Right lobe of liver (tissue), 6 donors: ENCODE measurements at places on chromosomes 5 and 9. TPM values are rescaled to one million over a fixed set of nuclear protein-coding genes. Genes with fewer than 3 reads are reported as not detected.
A peak's percentile ranks its signal among the peaks of the same experiment; 100 is the strongest.

The PGM5 gene
- 3.5 TPM for total RNA-seq

GRCh38 chr9:93292288-93292615, 108.3 kb downstream of the WNK2 start:
- peak; percentile 40 for DNase-seq

DNA sequence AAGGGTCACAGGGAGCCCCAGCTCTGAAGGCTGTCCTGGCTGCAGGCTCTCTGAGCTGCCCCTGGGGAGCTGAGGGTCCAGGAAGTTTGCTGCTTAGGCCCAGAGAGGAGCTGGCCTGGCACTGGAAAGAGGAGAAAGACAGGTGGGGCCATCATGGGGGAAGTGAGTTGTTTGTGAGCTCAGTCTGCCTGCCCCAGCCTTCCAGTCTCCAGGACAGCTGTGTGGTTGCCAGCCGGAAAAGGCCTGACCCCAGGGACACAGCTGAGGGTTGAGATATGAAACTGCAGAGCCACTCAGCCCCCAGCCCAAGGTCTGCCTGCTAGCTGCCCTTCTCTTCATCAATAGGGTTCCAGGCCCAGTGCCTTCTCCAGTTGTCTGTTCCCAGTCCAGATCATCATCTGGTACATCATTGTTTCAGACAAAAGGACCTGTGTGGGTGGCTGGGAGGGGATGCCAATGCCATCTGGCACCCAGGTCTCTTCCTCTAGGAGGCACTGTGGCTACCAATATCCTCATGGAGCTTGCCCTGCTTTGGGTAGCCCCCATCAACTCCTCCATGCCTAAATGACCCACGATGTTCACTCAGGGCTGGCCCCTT, 4.3 kb upstream of the DDX41 start:
- DNase-seq, result no peak

- DNase-seq, result no peak
Observed at GRCh38 chr9:137387114-137387890, 35.7 kb downstream of the EXD3 start.

The NMUR2 gene
- total RNA-seq, result not detected

DNA sequence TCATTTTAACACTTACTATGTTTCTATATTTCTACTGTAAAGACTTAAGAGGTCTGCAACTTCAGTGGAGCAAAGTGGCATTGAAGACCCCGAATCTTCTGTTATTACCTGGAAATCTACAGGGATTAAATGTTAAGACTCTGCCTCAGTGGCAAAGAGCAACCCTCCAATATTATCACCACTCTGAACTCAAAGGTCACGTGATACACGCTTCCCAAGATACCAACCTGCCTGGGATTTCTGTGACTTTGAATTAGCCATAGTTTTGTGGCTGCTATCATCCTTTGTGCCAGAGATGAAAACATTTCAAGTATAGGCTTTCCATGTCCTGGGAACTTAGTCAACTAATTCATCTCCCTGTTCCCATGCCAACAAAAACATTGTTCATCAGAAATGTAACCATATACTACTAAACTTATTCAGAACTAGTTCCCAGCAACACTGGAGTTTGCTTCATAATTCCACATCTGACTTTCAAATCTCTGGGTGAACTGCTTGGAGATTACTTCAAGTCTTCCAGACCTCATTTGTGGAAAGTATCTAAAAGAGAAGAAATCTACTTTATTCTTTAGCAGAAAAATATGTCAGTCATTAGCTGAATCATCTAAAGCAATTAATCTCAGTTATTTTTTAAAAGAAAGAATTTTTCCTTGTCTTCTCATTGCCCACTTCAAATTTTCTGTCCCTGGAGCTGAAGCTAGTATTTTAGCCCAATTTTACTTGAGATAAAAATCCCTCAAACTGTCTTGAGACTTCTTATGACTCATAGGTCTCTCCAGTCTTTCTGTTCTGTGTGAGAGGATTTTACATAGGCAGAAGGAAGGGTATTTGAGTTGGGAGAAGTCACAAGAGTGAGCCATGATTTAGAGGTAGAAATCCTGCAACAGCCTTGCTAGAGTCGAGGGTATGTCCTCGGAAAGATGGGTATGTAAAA, 83.0 kb downstream of the ZNF462 start:
- no peak for DNase-seq

The NTRK2 gene
- total RNA-seq, result 0.23 TPM

DNA sequence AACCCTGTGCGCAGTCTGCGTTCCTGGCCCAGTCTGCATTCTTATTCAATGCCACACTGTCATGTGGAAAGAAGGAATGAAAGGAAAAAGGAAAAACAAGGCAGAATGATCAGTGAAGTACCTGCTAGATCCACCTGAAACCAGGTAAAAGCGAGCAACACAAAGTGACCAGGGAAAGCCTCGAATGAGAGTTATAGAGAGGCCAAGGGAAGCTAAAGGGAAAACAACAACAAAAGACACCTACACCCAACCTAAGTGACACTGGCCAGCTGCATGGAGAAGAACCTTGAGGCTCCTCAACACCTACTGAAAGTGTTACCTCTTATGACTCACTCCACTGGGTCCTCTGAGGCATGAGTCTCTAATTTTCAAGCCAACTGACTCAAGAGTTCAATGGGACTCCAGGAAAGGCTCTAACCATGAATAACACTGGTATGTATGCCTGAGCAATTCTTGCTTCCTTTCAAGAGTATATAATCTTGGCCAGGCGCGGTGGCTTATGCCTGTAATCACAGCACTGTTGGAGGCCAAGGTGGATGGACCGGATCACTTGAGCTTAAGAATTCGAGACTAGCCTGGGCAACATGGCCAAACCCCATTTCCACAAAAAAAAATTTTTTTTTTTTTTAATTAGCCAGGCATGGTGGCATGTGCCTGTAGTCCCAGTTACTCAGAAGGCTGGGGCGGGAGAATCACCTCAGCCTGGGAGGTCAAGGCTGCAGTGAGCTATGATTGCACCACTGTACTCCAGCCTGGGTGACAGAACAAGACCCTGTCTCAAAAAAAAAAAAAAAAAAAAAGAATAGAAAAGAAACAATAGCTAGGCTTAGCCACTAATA, 29.0 kb downstream of the MTMR12 start:
- no peak for DNase-seq

The NEK6 gene
- total RNA-seq, result 71.4 TPM

DNA sequence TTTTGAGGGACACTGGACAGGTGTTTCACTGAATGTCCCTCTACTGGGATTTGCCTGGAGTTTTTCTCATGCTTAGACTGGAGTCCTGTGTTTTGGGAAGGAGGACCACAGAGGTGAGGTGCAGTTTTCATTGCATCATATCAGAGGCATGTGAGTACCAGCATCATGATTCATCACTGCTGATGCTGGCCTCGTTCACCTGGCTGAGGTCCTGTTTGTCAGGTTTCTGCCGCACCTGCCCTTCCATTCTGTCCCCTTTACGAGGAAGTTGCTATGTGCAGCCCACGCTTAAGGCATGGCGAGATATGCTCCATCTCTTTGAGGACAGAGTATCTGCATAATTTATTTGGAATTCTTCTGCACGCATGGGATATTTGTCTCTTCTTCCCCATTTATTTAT, 162.1 kb downstream of the TENT4A start:
- no peak for DNase-seq

DNA sequence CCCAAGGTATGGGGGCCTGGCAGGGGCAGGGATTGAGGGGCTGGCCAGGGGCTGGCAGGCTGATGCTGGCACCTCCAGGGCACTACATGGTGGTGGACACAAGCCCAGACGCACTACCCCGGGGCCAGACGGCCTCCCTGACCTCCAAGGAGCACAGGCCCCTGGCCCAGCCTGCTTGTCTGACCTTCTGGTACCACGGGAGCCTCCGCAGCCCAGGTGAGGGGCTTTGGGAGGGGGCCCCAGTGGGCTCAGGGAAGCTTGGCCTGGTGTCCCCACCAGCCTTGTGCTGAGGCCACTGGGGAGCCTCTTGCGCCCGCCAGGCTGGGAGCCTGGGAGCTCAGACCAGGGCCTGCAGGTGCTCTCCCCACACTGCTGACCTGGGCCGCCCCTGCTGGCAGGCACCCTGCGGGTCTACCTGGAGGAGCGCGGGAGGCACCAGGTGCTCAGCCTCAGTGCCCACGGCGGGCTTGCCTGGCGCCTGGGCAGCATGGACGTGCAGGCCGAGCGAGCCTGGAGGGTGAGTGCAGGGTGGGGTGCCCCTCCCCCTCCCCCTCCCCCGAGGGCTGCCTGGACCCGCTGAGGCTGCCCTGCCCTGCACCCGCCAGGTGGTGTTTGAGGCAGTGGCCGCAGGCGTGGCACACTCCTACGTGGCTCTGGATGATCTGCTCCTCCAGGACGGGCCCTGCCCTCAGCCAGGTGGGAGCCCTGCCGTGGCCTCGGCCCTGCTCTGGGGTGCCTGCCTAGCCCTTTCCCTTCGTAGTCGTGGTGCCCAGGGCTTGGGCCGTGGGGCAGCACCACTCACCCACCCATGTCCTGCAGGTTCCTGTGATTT, 5.7 kb downstream of the MAMDC4 start:
- DNase-seq, result peak; percentile 51

The ANKRD55 gene
- total RNA-seq, result 1.2 TPM

DNA sequence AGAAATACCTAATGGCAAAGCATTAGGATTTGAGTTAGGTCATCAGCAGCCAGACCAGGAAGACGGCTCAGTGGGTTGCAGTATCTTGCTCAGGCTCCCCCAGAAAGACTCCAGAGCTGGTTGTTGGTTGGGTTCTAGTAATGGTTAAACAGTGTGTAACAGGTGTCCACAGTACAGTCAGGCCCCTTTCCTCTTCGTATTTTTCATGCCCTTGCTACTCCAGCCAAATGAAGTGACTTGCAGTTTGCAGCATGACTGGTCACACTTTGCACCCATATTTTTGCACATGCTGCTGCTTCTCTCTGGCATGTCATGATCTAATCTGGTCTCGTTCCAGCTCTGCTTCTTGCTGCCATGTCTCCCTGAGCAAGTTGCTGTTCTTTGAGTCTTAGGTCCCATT, 60.6 kb upstream of the TRPC7 start:
- DNase-seq, result no peak

- peak; percentile 82 for DNase-seq
Observed at GRCh38 chr9:36148311-36149051, 11.9 kb downstream of the GLIPR2 start.

The SLC45A2 gene
- total RNA-seq, result 0.28 TPM

DNA sequence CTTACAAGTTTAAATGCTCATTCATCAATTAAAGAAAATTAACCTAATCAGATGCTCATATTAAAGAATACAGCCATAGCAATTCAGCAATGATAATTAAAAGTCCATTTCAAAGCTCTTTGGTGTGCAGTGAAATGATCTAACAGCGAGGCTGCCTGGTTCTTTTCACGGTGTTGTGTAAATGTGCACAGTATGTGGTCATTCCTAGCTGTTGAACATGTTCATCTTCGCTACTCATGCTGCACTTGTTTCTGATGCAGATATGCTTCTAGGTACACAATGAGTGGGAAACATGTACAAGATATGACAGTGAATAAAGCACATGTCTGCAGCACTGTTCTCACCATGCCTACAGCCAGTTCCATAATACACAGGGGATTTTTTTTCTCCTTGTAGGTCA, 163.5 kb downstream of the NR2F1-AS1 start:
- no peak for DNase-seq
